NCI-H1930 (cell line): ENCODE measurements at places on chromosomes 11 and 22.

GRCh38 chr22:28016781-28017557 lies 97.9 kb upstream of the PITPNB start:
- no peak for DNase-seq

DNA sequence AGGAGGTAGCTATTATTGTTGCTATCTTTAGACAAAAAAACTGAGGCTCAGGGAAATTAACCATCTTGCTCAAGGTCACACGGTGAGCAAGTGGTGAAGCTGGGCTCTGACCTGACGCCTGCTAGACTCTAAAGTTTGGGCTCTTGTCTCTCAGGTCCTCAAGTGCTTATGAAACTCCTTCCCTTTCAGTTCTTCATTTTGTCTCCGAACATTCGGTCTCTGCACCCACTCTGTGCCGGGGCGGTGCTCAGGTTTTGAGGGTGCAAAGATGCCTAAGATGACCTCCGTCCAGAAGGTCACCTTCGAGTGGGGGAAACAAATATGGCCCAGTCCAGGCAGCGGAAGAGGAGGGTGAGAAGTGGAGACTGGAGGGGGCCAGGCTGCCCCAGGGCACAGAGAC lies 16.0 kb downstream of the OVOL1 start:
- no peak for DNase-seq

GRCh38 chr22:30825711-30826505 lies 131.2 kb downstream of the OSBP2 start:
- DNase-seq, result no peak

- no peak for DNase-seq
Observed at GRCh38 chr11:26344647-26345046, 12.7 kb downstream of the ANO3 start.

DNA sequence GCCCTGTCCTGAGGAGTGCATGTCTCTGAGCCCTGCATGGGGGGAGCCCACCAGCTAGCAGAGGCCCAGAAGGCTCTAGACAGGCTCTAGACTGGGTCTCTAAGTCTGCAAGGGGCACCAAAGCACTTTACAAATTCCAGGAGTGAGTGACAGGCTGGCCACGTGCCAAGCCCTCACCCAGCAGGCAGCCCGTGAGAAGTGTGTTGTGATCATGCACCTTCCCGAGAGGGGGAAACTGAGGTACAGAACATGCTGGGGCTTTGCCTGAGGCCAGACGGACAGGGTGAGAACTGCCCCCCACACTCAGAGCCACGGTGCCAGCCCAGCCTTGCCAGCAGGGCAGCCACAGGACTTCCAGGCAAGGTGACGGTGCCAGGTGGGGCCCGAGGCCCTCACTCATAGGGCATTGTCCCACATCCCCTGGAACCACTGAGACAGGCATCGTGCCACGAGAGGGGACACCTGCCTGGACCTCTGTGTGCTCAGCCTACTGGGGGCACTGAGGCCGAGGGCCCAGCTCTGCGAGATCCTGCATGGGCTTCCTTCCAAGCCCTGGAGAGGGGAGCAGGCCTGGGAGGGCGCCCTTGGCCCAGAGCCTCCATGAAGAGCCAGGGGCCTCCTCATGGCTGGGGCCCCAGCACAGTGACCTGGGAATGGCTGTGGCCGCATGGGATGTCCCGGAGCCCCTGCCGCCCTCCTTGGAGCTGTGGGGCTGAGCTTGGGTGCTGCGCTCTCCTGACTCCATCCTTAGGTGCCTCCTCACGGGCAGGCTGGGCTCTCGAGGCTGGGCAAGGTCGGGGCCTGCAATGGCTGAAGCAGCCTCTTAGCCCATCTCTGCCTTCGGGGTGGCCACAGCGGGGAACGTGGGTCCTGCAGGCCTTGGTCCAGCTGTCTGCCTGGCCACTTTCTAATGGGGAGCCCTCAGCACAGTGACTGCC lies 121.5 kb downstream of the KCNQ1OT1 start:
- DNase-seq, result no peak

- no peak for DNase-seq
Observed at GRCh38 chr11:20536365-20536764, 63.0 kb upstream of the SLC6A5 start.

- DNase-seq, result no peak
Observed at GRCh38 chr11:109209572-109209971, 212.4 kb upstream of the C11orf87 start.

GRCh38 chr11:61811831-61812230 lies 5.0 kb downstream of the FADS1 start:
- DNase-seq, result no peak

GRCh38 chr11:102990145-102990544 lies 34.6 kb upstream of the MMP13 start:
- DNase-seq, result no peak

DNA sequence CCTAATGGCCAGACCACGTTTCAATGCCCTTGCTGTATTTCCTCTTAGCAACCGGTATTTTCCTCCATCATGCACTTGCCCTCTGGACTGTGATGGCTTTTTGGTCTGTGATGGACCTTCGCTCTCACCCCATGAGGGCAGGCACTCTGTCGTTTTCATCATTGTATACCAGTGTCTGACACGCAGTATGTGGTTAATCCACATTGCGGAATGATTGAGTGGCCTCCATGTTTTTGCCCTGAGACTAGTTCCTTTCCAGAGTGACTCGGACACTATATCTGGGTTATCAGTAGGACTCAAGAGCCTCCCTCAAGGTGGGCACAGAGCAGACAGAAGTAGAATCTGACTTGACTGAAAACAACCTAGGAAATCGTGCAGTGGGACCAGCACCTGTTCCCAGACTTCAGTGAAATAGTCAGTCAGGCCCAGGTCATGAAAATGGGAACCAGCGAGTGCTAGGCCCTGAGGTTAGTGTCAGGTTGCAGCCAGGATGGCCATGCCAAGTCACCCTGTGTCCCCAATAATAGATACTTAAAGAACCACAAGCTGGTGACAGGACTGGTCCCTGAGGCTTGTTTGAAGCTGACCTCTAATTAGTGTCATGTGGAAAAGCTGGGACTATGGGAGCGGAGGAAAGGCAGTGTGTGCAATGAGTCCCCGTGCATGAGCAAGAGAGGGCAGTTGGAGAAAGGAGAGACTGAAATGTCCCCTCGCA lies 464.7 kb downstream of the INSC start:
- no peak for DNase-seq

- DNase-seq, result no peak
Observed at GRCh38 chr11:103295704-103296103, 186.5 kb downstream of the DYNC2H1 start.
